ENCODE measurements at places on chromosomes 1 and 21.

- DNase-seq = no peak
These were observed 874.4 kb downstream of the KCNT2 start for GRCh38 chr1:195733826-195734225.

DNA sequence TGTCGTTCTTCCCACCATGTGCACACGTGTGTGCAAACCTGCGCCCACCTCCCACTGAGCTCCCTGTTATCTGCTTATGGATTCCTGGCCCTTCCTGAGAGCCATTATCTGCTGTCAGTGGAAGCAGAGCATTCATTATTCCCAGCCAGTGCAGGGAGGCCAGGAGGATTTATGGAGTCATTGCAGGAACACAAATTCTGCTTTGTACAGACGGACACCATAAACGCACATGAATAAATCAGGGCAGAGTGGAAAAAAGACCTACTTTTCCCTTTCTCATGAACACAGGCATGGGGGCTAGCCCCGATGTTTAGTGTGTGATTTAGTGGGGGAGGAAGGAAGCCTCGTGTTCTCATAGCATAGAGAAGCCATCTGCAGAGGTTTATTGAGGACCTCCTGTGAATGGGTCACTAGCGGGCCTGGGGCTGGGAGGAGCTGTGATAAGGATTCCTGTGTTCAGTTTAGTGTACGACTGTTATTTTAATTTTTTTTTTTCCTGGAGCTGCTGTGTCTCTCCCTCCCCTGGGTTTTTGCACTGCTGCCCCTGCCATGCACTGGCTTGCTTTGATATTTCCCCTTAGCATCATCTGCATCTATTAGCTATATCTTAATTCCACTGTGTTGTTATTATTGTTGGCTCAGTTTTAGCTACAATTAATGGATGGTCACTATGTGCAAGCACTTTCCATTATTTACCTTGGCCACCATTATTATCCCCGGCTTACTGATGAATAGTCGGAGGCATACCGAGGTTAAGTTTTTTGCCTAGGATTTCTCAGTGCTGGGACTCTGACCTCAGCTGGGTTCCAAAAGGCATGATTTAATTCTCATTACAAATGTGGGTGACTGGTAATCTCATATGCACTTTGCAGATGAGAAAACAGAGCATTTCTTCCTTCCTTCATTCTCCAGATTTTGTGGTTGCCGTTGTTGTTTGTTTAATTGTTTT lies 33.0 kb downstream of the HUNK start:
- no peak for DNase-seq

- no peak for DNase-seq
These were observed 30.5 kb downstream of the ENO1 start for GRCh38 chr1:8847990-8848389.

DNA sequence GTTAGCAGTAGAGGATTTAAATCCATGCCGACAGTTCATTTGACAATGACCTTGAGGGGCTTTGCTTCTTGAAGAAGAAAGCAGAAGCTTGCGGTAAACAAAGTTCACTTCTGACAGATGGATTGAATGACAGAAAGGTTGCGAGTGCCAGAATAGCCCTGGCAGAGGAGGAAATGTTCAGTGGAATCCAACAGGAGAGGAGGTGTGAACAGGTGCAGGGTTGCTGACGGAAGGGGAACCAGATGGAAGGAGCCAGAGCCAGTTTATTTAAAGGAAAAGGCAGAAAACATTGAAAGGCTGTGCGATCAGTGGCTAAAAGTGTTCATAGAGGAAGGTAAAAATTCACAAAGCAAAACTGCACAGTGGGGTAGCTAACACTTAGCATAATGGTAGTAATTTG lies 141.0 kb downstream of the SDCCAG8 start:
- no peak for DNase-seq

GRCh38 chr1:21323091-21323490 lies 32.8 kb upstream of the ECE1 start:
- DNase-seq = no peak

DNA sequence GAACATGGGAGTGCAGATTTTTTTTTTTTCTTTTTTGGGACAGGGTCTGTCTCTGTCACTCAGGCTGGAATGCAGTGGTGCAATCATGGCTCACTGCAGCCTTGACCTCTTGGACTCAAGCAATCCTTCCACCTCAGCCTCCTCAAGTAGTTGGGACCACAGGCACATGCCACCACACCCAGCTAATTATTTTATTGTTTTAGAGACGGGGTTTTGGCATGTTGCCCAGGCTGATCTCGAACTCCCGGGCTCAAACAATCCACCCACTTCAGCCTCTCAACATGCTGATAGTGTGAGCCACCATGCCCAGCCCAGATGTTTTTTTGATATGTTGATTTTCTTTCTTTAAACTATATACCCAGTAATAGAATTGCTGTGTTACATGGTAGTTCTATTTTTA lies 57.7 kb downstream of the RGSL1 start:
- no peak for DNase-seq

GRCh38 chr1:38814984-38815464 lies 44.5 kb downstream of the RRAGC start:
- no peak for DNase-seq

DNA sequence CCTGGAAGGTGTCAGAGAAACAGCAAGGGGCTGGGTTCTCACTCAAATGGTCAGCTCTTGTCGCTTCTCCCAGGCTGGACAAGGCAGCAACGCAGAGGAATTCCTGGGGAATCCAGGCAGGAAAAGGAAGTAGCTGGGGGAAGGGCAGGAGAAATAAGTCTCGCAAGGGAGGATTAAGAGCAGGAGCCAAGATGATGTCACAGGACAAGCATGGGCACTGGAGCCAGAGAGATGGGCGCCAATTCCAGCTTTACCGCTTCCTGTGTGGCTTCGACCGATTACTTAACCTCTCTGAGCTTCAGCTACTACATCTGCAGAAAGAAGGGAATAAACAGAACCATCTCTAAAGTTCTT lies 70.5 kb downstream of the SSBP3 start:
- no peak for DNase-seq

DNA sequence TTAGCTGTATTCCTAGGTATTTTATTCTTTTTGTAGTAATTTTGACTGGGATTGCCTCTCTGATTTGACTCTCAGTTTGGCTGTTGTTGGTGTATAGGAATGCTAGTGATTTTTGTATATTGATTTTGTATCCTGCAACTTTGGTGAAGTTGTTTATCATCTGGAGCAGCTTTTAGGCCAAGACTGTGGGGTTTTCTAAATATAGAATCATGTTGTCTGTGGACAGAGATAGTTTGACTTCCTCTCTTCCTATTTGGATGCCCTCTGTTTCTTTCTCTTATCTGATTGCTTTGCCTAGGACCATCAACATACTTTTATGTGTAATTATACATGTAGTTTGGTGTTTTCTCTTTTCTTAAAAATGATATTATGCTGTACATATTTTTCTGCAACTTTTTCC lies 27.2 kb downstream of the CD46 start:
- no peak for DNase-seq

- DNase-seq = no peak
These were observed 88.5 kb downstream of the CCDC30 start for GRCh38 chr1:42551590-42551989.

DNA sequence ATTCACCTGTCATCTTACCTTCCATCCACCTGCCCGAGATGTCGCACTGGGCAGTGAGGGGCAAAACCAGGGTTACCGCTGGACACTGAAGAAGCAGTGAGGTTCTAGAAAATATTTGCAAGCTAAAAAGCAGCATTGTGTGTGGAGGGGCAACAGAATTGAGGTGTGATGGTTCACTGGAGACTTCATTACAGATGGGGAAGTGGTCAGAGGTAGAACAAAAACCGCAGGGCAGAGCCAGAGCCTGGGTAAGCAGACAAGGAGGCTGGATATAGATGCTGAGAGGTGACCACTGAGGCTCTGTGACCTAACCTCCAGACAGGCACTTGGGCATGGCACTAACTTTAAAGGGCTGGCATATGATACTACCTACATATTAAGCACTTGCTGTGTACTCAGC lies 363.9 kb upstream of the PROX1 start:
- DNase-seq = no peak

DNA sequence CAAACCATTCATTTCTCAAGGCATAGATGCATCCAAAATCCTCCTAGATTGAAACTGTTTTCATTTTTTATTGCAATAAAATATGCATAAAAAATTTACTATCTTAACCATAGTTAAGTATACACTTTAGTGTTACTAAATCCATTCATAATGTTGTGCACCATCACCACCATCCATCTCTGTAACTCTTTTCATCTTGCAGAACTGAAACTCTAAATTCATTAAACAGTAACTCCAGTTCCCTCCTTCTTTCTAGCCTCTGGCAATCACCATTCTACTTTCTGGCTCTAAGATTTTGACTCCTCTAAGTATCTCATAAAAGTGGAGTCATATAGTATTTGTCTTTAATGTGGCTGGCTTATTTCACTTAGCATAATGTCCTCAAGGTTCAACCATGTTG lies 236.8 kb downstream of the SMYD3 start:
- no peak for DNase-seq

DNA sequence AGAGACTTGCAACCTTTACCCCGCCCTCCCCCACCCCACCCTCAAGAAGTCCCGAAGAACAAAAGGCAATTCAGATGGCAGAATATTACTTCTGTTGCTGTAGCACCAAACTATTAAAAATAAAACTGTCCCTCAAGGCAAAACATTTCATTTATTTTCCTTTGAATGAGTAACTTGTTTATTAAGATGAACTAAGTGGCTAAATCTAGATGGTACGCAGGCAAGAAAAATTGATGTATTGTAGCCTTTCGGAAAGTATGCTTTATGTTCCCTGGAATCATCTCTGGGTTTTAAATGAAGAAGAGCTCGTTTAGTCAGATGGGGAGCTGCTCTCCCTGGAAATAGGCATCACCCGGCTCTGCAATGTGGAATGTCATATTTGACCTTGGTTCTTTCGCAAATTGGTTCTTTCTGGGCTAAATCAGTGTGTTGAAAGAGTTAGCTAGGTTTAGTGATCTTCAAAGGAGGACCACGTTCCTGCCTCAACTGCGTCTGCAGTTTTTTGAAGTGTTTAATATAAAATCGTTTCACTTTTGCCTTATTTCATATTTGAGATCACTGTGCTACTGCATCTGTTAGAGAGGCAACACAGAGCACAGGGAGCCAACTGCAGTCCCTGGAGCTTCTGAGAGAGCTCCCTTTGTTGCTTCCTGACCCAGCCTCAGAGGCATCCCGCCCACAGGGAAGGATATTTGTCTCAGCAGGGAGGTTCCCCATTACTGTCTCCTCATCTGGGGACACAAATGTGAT lies 61.8 kb downstream of the KIF26B start:
- DNase-seq = no peak

DNA sequence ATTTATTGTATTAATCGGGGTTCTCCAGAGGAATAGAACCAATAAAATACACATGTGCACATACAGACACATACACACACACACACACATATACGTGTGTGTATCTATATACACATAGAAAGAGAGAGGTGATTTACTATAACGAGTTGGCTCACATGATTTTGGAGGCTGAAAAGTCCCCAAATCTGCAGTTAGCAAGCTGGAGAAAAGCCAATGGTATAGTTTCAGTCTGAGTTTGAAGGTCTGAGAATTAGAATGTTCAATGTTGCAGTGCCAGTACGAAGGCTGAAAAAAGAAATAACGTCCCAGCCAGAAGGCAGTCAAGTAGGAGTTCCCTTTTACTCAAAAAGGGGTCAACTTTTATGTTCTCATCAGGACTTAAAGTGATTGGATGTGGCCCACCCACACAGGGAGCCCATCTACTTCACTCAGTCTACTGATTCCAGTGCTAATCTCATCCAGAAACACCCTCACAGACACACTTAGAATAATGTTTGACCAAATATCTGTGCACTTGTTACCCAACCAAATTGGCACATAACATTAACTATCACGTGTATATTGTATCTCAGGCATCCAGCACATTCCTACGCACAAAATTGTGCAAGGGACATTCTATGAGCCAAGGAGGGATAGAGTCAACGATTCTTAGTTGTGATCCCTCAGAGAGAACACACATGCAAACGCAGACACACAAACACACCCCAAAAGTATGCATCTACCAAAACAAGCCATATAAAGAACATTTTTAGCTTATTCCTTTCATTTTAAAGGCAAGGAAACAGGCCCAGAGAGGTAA lies 195.5 kb upstream of the DUSP10 start:
- no peak for DNase-seq

DNA sequence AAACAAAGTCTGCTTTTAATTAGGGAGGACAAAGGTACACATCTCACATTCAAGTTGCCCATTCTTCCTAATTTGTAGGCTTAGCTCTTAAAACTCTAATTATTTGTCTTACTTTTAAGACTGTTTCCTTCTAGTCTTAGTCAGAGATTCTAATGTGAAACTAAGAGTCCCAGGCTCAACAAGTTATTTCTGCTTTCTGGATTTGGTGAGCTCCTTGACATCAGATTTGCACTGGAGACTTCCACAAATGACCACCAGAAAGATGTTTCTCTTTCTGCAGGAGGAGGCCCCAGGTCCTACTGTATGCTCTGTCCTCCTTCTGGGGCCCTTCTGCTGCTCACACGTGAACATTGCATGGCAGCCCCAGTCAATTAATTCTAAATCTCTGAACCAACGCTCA lies 194.2 kb upstream of the JUN start:
- no peak for DNase-seq

- no peak for DNase-seq
These were observed 127.9 kb downstream of the PTPRU start for GRCh38 chr1:29364101-29364678.

DNA sequence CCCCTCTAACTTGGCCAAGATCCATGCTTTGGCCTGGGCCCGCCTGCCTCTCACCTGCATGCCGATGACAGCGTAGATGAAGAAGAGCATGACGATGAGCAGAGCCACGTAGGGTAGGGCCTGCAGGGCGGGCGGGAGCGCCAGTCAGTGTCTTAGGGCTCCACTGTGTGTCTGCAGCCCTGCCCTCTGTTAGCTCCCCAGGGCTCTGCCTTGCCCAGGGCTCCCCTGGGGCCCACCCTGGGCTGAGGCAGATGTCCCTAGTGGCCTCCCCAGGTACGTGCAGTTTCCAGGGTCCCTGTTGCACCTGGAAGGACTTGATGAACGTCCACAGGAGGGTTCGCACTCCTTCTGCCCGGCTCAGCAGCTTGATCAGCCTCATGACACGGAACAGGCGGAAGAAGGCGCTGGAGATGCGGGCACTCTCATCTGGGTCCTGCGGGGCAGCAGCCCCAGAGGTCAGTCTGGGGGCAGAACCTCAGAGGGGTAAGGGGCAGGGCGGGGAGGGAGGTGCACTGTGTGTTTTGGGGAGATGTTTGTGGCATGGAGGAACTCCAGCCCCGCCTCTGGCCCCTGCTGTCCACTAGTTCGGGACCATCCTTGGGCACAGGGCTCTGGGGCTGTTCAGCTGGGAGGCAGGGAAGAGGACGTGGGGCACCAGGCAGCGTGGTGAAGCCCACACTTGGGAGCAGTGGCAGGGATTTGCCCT lies 29.8 kb upstream of the KIF21B start:
- no peak for DNase-seq
